ENCODE measurements at places on chromosomes 6 and 20. TPM values are rescaled to one million over a fixed set of nuclear protein-coding genes. Genes with fewer than 3 reads are reported as not detected.
A peak's percentile ranks its signal among the peaks of the same experiment; 100 is the strongest.

The ZNF217 gene
- total RNA-seq, result 55.6 TPM

The RBM24 gene
- total RNA-seq, result not detected

The MLIP gene
- not detected for total RNA-seq

The PRDM13 gene
- not detected for total RNA-seq

The PACRG gene
- not detected for total RNA-seq

The FAM83C gene
- not detected for total RNA-seq

The ANKEF1 gene
- total RNA-seq, result 3.5 TPM

The PHACTR3 gene
- not detected for total RNA-seq

The LTB gene
- total RNA-seq, result 273 TPM

- H3K36me3 ChIP-seq, result peaks cover 22% of the 10 kb centered on the region
- DNase-seq, result no peak
- H3K4me3 ChIP-seq, result no peak overlapping the region
- H3K27me3 ChIP-seq, result no peaks in the 10 kb centered on the region
- H3K27ac ChIP-seq, result peak overlapping the region; percentile 50
Observed at GRCh38 chr6:170005665-170006064, 254.2 kb downstream of the ERMARD start.

- H3K4me1 ChIP-seq, result peaks cover 5% of the 10 kb centered on the region
- no peak for DNase-seq
- H3K27ac ChIP-seq, result no peak overlapping the region
- no peak overlapping the region for H3K4me3 ChIP-seq
- H3K27me3 ChIP-seq, result no peaks in the 10 kb centered on the region
Observed at GRCh38 chr6:135464634-135465033, 32.9 kb downstream of the AHI1 start.

GRCh38 chr6:45591306-45591705 is 213.6 kb upstream of the SUPT3H start:
- no peak overlapping the region for H3K27ac ChIP-seq
- H3K27me3 ChIP-seq, result no peaks in the 10 kb centered on the region
- no peak overlapping the region for H3K4me3 ChIP-seq
- H3K4me1 ChIP-seq, result peaks cover 44% of the 10 kb centered on the region

- H3K27ac ChIP-seq, result no peak overlapping the region
- DNase-seq, result no peak
- H3K4me3 ChIP-seq, result no peak overlapping the region
- no peaks in the 10 kb centered on the region for H3K4me1 ChIP-seq
- H3K36me3 ChIP-seq, result no peaks in the 10 kb centered on the region
- H3K27me3 ChIP-seq, result peaks cover 4% of the 10 kb centered on the region
Observed at GRCh38 chr6:3669916-3670315, 81.6 kb downstream of the PXDC1 start.

GRCh38 chr20:34363465-34364222 is 571 bp downstream of the ITCH start:
- H3K36me3 ChIP-seq, result peaks cover 24% of the 10 kb centered on the region
- H3K27me3 ChIP-seq, result no peaks in the 10 kb centered on the region
- H3K4me1 ChIP-seq, result peaks cover 28% of the 10 kb centered on the region
- peak overlapping the region; percentile 98 for H3K4me3 ChIP-seq
- peak; percentile 36 for DNase-seq
- peak overlapping the region; percentile 98 for H3K27ac ChIP-seq

GRCh38 chr6:119142041-119142440 is 63.6 kb upstream of the FAM184A start:
- peaks cover 33% of the 10 kb centered on the region for H3K4me1 ChIP-seq
- no peak overlapping the region for H3K27ac ChIP-seq
- H3K36me3 ChIP-seq, result no peaks in the 10 kb centered on the region

DNA sequence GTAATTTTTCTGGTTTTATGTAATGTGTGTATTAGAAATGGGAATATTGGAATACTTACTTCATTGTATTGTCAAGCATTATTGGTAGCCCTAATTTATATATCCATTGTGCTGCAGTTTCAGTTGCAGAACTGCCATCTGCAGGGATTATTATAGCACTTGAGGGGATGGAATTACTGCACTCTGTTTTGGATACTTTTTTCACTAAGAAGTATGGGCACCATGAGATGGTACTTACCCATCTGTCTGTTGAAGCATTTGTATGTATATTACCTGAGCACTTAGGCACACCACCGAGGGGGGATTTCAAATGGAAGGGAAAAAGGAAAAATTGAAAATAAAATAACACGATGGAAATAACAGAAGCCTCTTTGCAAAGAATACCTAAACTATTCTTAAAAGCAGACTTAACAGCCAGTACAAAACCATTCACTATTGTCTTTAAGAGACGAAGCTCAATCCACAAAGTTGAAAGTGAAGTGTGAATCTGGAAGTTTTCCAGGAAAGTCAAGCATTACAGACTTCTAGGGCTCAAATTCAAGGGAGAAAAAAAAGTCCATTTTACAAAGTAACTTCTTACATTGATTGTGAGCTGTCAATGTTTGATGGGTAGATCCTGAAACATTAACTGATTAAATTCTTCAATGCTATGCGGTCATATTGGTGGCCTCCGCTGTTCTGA is 318.7 kb downstream of the SOX4 start:
- no peak overlapping the region for H3K4me3 ChIP-seq
- no peak for DNase-seq
- no peak overlapping the region for H3K27ac ChIP-seq
- no peaks in the 10 kb centered on the region for H3K27me3 ChIP-seq
- H3K36me3 ChIP-seq, result no peaks in the 10 kb centered on the region

DNA sequence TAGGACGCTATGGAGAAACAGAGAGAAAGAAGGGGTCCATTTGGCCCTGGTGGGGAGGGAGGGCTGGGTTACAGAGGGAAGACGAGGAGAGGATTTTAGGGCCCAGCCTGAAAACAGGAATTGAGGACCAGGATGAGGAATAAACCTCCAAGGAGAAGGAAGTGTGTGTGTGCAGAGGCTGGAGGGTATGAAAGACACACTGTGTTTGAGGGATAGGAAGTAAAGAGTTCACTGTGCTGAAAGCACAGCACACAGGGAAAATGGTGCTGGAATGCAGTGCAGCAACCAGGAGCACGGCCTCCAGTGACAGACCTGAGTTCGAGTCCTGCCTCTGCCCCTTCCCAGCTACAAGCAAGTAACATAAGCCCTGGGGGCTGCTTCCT is 7.8 kb downstream of the MBOAT1 start:
- no peak for DNase-seq
- H3K4me1 ChIP-seq, result peaks cover 22% of the 10 kb centered on the region
- no peak overlapping the region for H3K4me3 ChIP-seq
- peaks cover 6% of the 10 kb centered on the region for H3K36me3 ChIP-seq
- no peaks in the 10 kb centered on the region for H3K27me3 ChIP-seq

DNA sequence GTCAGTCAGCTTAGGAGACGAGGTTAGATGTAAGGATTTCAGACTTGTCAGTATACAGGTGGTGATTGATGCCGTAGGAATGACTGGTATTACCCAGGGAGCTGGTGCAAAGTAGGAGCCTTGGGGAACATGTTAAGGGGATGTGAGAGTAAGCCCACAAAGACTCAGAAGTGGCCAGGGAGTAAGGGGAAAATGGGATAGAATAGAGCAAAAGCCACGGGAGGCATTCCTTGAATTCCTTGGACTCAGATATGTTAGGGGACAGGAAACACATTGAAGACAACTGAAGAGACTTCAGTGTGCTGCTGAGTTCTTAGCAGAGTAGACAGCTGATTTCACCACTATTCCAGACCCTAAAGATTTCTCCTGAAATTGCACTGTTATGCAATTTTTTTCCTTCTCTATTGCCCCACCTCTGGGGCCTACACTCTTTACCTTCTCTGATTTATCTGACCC is 1.2 kb upstream of the ACAT2 start:
- H3K4me3 ChIP-seq, result peak overlapping the region; percentile 88
- H3K4me1 ChIP-seq, result peaks cover 33% of the 10 kb centered on the region
- no peak for DNase-seq
- peak overlapping the region; percentile 96 for H3K27ac ChIP-seq
- H3K27me3 ChIP-seq, result no peaks in the 10 kb centered on the region

DNA sequence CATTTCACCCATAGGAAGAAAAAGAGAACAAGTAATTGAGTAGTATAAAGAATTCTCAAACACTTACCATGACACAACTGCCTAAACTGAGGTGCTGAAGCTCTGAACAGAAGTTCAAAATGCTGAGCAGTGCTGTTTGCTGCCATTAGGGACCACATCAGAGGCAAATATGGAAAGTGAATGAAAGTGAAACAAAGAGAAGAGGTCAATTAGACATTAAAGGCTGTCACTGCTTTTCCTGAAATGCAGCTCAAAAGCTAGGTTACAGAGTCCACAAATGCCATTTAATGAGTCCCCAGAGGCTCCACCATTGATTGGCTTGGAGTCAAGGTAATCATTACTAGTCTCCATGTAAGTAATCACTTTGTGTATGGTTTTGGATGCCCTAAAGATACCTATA is 46.1 kb downstream of the POU3F2 start:
- no peak overlapping the region for H3K4me3 ChIP-seq
- H3K27ac ChIP-seq, result peak overlapping the region; percentile 2
- peaks cover 20% of the 10 kb centered on the region for H3K36me3 ChIP-seq
- DNase-seq, result no peak
- peaks cover 9% of the 10 kb centered on the region for H3K4me1 ChIP-seq

DNA sequence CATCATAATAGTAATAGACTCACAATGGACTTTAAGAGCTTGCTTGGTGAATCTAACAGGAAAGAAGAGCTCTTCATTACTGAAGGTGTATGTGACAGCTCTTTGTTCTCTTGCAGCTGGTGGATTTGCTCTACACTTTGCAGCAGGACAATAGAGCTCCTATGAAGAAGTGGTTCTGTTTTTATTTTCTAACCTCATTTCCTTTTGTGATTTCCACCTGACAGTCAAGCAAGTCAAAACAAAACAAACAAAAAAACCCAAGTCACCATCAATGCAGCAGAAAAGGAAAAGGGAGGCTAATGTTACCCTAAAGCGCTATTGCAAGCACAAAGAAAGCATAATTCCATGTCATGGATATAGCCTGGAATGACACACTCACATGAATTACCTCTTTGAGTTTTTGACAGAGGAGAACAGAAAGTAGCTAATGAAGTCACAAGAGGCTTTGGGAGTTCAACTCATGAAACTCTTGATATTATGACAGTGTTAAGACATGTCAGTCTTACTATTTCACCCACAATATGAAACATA is 1188.1 kb downstream of the EPHA7 start:
- H3K27me3 ChIP-seq, result no peaks in the 10 kb centered on the region
- H3K4me1 ChIP-seq, result no peaks in the 10 kb centered on the region
- H3K27ac ChIP-seq, result no peak overlapping the region
- H3K36me3 ChIP-seq, result no peaks in the 10 kb centered on the region
- no peak for DNase-seq
- no peak overlapping the region for H3K4me3 ChIP-seq

- no peaks in the 10 kb centered on the region for H3K36me3 ChIP-seq
- no peak overlapping the region for H3K4me3 ChIP-seq
- peaks cover 3% of the 10 kb centered on the region for H3K27me3 ChIP-seq
- DNase-seq, result no peak
Observed at GRCh38 chr6:46888578-46888977, 33.2 kb downstream of the ADGRF5 start.

DNA sequence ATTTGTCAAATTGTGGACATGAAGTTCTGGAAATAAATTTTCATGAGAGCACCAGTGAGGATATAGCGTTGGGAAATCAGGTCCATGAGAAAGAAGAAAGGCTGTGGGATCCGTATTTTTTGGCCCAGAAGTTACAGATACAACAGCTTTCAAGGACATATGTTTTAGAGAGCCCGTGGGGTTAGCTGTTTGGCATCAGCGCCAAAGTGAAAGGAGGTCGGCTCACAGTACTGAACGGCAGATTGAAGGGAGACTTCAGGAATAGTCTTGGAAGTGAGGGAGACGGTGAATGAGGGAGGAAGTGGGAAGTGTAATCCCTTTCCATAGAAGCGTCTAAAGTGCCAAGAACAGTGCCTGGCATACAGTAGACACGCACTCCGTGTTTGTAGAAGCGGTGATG is 31.8 kb downstream of the ZDHHC14 start:
- H3K27me3 ChIP-seq, result no peaks in the 10 kb centered on the region
- peaks cover 2% of the 10 kb centered on the region for H3K36me3 ChIP-seq
- no peak overlapping the region for H3K4me3 ChIP-seq

GRCh38 chr20:25067102-25067987 is 9.4 kb upstream of the ACSS1 start:
- peaks cover 2% of the 10 kb centered on the region for H3K4me1 ChIP-seq
- H3K27me3 ChIP-seq, result peaks cover 36% of the 10 kb centered on the region
- no peak overlapping the region for H3K4me3 ChIP-seq

DNA sequence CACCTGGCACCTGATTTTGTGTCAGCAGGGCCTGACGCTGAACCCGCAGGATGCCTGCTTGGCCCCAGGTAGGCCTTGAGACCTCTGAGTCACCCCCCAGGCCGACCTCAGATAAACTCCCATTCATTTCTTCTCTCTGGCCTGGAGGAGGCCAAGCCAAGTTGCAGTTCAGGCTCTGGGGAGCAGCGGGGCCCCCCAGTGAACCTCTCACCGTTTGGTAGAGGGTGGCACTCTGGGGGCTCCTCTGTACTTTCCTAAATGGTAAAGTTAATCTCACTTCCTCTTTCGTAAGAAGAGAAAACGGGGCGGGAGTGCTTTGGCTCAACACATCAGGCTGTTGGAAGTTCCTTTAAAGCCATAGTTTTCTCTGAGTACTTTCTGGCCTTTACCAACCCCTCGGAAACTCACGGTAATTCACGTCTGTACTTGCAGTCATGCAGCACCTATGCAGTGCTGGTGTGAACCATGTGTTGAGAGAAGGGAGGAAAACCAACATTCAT is 2.8 kb downstream of the SIRPA start:
- H3K36me3 ChIP-seq, result no peaks in the 10 kb centered on the region
- H3K27me3 ChIP-seq, result peaks cover 53% of the 10 kb centered on the region
- no peak overlapping the region for H3K27ac ChIP-seq
- no peak overlapping the region for H3K4me3 ChIP-seq
- no peak for DNase-seq

GRCh38 chr6:82337688-82338257 is 25.8 kb upstream of the TPBG start:
- H3K36me3 ChIP-seq, result no peaks in the 10 kb centered on the region
- DNase-seq, result no peak
- peaks cover 5% of the 10 kb centered on the region for H3K27me3 ChIP-seq
- H3K4me1 ChIP-seq, result no peaks in the 10 kb centered on the region
- H3K27ac ChIP-seq, result no peak overlapping the region
- no peak overlapping the region for H3K4me3 ChIP-seq

- peak overlapping the region; percentile 6 for H3K4me3 ChIP-seq
- peaks cover 22% of the 10 kb centered on the region for H3K36me3 ChIP-seq
- H3K4me1 ChIP-seq, result peaks cover 35% of the 10 kb centered on the region
- H3K27me3 ChIP-seq, result peaks cover 3% of the 10 kb centered on the region
- peak; percentile 61 for DNase-seq
Observed at GRCh38 chr20:13231031-13231752, 10.1 kb downstream of the ISM1 start.

- no peaks in the 10 kb centered on the region for H3K27me3 ChIP-seq
- H3K27ac ChIP-seq, result no peak overlapping the region
- H3K4me1 ChIP-seq, result peaks cover 16% of the 10 kb centered on the region
- H3K36me3 ChIP-seq, result peaks cover 37% of the 10 kb centered on the region
Observed at GRCh38 chr6:39215640-39216158, 13.6 kb downstream of the KCNK5 start.

GRCh38 chr6:105136431-105137350 is 43.1 kb downstream of the POPDC3 start:
- H3K27ac ChIP-seq, result no peak overlapping the region
- H3K36me3 ChIP-seq, result no peaks in the 10 kb centered on the region
- H3K4me3 ChIP-seq, result peak overlapping the region; percentile 40
- peak; percentile 43 for DNase-seq
- H3K4me1 ChIP-seq, result peaks cover 6% of the 10 kb centered on the region

GRCh38 chr6:110216140-110216539 is 35.9 kb downstream of the CDC40 start:
- no peak for DNase-seq
- no peak overlapping the region for H3K4me3 ChIP-seq
- no peak overlapping the region for H3K27ac ChIP-seq
- H3K27me3 ChIP-seq, result no peaks in the 10 kb centered on the region

- H3K4me1 ChIP-seq, result peaks cover 18% of the 10 kb centered on the region
- H3K27me3 ChIP-seq, result peaks cover 87% of the 10 kb centered on the region
- no peak overlapping the region for H3K4me3 ChIP-seq
- H3K36me3 ChIP-seq, result no peaks in the 10 kb centered on the region
- no peak for DNase-seq
- H3K27ac ChIP-seq, result no peak overlapping the region
Observed at GRCh38 chr6:30169658-30170614, 6.6 kb downstream of the TRIM15 start.
